ENCODE measurements at places on chromosomes 1 and 21.

GRCh38 chr1:226827458-226827857 is 43.0 kb upstream of the PSEN2 start:
- DNase-seq: no peak

- DNase-seq: no peak
Observed at GRCh38 chr1:234067581-234068337, 163.3 kb downstream of the SLC35F3 start.

DNA sequence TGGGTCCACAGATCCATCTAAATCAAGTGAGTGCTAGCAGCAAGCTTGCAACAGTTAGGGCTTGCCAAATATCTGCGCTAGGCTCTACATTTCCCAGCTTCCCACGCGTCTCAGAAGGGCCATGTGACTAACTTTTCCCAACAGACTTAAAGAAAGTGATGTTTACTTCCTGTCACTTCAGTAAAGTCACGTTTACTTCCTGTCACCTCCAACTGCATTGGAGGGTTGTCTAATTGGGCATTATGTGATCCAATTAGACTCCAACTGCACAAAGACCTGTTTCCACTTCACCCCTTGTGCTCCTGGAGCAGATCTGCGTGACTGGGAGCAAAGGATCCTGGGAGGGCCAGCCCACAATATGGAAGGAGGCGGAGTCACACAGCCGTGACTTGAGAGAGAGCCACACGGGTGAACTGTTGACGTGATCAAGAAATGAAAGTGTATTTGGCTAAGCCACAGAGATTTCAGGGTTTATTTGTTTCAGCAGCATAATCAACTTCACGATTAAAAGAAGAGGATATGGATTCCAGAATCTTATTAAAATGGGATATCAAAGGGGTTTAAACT is 77.7 kb downstream of the CYYR1 start:
- DNase-seq: no peak

- DNase-seq: no peak
Observed at GRCh38 chr1:192516776-192517297, 58.7 kb upstream of the RGS1 start.

DNA sequence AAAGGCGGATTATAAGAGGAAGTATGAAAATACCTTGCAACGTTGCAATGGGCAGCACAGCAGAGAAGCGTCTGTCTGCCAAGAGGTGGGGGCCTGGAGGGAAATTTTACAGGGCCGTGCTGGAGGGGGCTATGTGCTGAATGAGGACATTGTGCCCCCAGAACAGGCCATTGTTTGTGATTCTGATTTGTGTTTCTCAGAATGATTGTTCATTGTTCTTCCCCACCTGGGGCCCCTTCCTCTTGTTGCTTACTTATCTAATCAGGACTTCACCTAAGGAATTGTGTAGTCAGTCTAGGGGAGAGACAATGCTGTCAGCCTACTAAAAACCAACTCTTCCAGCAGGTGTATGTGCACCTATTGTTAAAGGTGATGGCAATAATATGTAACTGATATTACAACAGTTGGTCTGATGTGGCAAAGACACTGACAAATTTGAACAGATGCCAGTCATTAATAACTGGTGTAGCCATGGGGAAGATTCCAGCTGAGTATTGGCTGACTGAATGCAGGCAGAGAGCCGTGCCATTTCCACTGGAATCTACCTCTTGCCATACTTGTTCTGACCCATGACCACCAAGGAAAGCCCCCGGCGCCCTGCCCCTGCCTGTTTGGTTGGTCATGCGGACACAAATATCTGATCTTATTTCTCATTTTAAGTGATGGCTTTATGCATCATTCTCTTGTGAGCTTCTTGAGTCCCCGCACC is 45.2 kb upstream of the PSEN2 start:
- no peak for DNase-seq

GRCh38 chr21:26405071-26405470 is 168.0 kb downstream of the CYYR1 start:
- no peak for DNase-seq

DNA sequence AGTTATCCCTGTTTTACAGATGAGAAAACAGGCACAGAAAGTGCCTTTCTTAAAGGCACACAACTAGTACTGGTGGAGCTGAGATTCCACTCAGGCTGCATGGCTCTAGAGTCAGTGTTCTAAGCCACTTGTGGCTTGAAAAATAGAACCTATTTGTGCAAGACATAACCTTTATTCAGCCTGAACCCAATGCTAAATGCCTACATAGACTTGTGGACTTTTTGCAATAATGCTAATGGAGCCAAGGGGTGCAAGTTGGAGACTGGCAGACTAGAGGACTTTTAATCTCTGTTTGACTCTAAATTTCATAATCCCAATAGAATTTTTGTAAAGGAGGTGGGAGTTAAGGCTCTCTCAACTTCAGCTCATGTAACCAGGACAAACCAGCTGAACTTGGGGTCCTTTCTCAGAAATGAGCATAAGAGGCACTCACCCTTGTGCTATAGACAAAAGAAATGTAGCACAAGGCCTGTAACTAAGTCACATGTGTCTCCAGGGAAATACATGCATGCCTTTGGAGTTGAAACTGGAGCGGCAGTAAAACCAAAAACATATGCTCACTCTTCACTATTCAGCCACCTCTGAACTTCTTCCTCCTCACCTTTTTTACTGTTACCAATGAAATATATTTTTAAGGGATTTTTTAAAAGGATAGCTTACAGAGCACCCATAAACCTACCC is 43.0 kb upstream of the AK4 start:
- DNase-seq: no peak

- no peak for DNase-seq
Observed at GRCh38 chr1:232634096-232634495, 4.2 kb upstream of the SIPA1L2 start.

GRCh38 chr1:167561753-167562152 is 8.2 kb upstream of the CREG1 start:
- DNase-seq: no peak

GRCh38 chr1:36166136-36166535 is 10.2 kb downstream of the MAP7D1 start:
- DNase-seq: no peak

DNA sequence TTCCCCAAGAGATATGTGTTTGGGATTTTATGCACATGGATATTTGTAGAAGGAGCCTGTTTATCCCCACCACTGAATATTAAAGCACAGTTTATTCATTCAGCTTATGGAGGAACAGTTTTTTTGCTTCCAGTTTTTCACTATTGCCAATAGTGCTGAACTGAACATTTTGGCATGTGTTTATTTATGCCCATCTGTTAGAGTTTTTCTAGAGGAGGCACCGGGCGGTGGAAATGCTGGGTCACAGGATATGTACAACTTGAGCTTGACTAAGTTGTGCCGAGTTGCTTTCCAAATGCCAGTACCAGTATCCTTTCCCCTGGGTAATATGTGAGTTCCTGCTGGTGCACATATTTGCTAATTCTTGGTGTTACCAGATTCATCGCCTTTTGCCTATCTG is 111.3 kb downstream of the GREM2 start:
- DNase-seq: no peak

DNA sequence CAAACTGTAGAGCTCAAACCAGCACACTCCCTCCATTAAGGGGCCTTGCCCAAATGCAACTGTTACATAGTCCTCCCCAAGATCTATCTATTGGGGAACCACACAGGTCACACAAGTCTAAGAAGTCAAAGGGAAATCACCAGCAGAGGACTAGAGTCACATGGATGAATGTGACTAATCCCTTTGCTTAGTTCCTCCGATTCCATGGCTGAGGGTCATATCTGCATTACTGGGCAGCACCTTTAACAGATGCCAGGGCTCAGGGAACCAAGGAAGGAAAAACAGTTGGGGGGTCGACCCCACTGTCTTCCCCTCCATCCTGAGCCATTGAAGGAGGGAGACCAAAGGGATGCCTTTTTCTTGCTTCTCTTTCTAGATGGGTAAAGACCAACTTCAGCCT is 23.4 kb upstream of the SMYD3 start:
- no peak for DNase-seq

DNA sequence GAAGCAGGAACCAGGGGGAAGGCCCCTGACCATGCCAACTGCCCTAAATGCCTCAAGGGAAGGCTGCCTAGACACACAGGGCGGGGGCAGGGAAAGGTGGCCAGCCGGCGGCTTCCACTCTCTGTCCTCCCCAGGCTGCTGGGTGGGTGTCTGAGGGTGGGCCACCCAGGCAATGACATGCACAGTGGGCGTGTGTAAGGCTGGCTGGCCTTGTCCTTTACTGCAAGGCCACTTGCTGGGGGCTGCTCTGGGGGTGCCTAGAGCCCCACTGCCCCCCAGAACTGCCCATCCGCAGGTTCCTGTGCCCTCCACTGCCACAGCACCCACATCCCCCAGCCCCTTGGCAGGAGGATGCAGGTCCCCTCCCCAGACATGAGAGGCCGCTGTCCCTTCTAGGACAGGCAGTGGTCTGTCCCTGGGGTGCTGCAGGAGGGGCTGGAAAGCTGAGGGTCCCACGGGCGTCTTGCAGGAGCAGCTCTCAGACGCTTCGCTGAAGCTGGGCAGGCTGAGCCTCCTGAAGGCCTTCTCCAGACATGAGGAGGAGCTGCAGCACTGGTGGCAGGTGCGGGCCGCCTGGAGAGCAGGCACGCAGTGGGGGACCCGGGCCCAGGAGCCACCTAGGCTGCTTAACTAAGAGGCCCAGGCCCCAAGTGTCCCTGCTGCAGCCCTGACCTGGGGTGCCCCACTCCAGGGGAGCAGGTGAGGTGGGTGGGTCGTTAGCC is 10.1 kb downstream of the CCDC27 start:
- no peak for DNase-seq

DNA sequence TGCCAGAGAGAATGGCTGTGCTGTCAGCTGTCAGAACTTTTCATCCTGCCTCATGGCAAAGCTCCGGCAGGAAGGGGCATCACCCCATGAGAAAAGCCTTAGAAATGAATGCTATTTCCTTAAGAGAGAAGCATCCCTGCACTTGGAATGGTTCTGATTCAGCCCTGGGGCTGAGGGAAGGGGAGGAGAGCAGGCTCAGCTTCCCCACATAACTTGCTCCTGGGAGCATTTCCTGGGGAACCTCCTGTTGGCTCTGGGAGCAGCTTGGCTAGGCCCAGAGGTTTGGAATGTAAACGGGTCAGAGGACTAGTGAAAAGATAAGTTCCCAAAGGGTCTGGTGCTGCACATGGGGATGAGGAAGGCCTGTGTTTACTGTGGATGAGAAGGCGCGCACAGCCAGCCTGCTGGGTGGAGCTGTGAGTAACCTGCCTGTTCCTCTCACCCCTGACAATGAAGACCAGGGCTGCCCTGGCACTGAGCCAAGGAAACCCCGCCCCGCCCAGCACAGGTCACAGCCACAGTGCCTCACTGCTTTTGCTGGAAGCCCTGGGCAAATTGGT is 5.0 kb downstream of the PRELP start:
- DNase-seq: no peak

Data from activated CD4-positive, CD25-positive, alpha-beta regulatory T cell (primary cell).